ENCODE measurements at places on chromosomes 11 and 22.

- no peak for DNase-seq
Observed at GRCh38 chr11:3709977-3710376, 38.8 kb upstream of the CHRNA10 start.

DNA sequence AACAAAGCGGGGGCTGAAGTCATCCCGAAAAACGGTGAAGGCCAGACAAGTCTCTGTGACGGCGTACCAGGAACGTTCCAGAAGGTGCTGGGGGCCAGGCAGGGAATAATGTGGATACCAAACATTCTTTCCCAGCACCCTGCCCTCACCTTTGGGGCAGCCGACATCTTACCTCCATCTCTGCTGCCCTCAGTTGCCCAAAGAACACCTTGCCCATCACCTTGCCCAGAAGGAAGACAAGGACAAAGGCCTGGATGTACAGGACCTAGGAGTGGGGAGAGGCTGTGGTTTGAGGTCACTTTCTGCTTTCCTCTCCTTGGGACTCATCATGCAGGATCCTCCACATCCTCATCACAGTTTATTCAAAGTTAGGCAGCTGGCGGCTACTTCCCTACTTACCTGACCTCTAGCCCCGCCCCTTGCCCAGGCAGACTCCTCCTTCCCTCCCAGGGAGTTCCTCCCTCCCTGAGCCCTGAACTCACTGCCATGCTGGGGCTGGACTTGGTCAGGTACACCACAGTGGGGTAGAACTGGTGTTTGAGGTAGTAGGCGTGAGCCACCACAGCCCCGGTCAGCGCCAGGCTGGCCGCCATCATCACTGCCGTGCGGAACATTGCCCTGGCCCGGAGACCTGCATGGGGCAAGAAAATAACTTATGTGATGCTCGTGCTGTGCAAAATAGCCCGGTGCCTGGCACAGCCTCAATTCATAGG is 1.2 kb downstream of the SYVN1 start:
- DNase-seq, result no peak

DNA sequence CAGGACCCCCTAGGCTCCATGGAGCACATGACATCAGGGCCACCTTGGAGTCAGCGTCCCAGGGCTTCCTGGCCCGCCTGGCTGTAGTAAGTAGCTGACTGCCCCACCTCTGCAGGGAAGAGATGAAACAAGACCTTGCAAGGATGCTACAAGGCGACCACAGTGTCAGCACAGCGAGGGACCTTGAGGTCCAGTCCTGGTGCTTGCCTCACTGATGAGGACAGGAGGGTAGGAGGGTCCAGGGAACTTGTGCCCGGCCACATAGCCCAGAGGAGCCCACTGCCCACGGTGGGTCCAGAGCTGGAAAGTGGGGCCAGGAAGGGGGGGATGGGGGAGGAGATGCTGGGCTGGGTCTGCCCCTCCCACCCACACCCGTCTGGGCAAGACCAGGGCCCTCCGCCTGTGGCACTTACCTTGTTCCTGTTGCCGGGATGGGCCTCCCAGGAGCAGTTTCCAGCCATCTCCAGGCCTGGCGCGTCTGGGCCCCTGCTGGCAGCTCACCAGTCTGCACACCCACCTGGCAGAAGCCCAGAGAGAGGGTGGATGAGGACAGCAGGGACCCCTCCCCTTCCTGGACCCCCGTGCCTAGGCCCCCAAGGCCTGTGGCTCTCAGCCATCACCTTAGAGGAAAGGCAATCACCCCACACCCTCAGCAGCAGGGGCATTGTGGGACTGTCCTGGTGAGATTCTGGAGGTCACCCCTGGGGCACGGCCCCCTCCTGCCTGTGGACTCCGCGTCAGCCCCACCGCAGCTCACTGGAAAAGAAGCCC is 3.4 kb downstream of the MRGPRF start:
- no peak for DNase-seq

DNA sequence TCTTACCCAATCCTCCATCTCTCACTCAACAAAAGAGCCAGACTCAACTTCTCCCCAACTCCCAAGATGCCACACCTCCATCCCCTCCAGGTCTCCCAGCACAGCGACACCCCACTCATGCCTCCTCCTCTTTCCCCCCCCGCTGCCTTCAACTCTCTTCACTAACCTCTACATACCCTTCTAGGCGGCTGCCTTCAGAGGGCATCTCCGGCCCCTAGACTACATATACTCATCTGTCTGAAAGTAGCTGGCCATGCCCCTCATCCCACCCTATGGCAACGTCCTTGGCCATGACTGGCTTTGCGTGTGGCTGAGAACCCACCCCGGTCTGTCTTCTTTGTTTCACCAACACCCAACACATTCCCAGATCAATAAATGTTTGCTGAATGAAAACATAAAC is 81.7 kb upstream of the TMEM45B start:
- no peak for DNase-seq

GRCh38 chr11:134864968-134865305 is 452.9 kb upstream of the B3GAT1 start:
- DNase-seq, result no peak

DNA sequence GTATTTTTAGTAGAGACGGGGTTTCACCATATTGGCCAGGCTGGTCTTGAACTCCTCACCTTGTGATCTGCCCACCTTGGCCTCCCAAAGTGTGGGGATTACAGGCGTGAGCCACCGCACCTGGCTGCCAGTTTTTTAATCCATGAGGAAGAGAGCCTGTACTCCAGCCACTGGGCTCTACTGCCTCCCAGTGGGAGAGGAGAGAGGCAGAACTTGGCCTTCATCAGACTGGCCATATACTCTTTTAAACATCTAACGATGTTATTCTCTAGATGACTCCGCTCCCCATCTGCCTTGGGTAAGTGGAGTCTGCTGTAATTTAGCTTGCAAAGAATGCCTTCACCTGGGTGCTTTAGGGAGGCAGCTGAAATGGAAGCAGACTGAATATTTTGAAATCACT is 34.6 kb downstream of the SLC6A5 start:
- DNase-seq, result no peak

GRCh38 chr11:65663639-65664200 is 1.0 kb upstream of the RELA start:
- DNase-seq, result no peak

- no peak for DNase-seq
Observed at GRCh38 chr22:43550672-43551071, 138.9 kb downstream of the MPPED1 start.

- DNase-seq, result peak; percentile 22
Observed at GRCh38 chr11:123560006-123560405, 94.4 kb downstream of the SCN3B start.

GRCh38 chr22:23549198-23549595 is 30.9 kb downstream of the IGLL1 start:
- DNase-seq, result no peak

- no peak for DNase-seq
Observed at GRCh38 chr22:17214416-17215043, 4.7 kb downstream of the ADA2 start.

GRCh38 chr11:26753723-26754504 is 32.1 kb upstream of the SLC5A12 start:
- DNase-seq, result peak; percentile 26

DNA sequence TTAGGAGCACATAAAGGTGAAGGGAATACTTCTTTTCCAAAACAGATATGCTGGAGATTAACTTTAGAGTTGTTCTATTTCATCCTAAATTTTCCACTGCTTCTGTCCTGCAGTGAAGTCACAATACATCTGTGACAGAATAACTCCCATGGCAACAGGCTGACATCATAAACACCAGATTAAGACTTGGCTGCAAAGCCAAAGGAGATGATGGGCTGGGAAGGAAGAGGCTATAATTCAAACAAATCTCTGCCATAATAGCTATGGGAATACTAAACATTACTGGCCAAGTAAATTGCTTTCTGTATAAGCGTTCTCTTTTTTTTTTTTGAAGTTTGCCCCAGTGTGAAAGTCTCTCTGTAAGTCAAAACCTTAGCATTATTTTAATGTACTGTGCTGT is 107.7 kb downstream of the CADM1 start:
- no peak for DNase-seq

DNA sequence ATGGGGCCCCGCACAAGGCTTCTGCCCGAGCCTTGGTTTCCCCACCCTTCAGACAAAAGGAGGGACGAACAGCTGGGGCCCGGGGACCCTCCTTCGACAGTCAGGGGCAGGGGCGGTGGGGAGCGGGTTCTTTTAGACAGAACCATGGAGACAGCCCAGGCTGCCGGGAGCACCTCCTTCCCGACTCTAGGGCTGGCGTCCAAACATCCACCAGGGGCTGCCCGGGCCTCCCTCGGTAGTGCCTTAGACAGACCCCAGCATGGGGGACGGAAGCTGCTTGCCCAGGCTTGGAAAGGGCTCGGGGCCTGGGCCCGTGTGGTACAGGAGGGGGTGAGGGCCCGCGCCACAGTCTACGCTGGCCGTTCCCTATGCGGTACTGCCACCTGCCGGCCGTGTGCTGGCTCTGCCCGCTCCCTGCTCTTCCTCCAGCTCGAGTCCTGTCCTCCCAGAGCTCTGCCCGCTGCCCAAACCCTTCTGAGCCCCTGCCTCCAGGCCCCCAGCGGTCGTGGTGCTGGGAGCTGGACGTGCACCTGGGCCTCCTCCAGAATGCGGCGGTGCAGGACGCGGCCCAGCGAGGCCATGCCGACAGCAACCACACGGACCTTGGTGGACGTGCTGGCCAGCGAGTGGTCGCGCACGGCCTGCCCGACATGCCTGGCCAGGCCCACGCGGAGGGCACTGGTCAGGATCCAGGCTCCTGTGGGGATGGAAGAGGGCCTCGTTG is 20.1 kb downstream of the TSSC4 start:
- peak; percentile 19 for DNase-seq

DNA sequence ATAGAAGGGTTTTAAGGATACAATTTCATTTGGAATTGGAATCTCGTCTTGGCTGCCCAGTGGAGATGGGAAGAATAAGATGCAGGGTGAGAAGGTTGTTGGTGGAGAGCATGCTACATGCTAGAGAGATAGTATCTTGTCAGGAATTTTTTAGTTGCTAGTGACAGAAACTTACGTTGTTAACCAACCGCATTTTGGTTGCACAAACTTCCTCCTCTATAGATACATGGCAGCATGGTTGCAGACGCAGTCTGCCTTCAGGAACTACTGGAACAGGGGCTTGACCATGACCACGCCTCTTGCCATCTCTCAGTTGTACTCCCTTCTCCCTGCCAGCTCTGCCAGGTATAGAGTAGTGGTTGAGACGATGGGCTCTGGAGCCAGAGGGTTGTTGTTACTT is 13.5 kb upstream of the CCDC90B start:
- DNase-seq, result no peak

Measured in NCI-H2081 treated with DMSO at 0.1 percent for 48 hours (cell line).